ENCODE measurements at places on chromosomes 1 and 21. TPM values are rescaled to one million over a fixed set of nuclear protein-coding genes. Genes with fewer than 3 reads are reported as not detected.

GBP4 gene
- 22.2 TPM for total RNA-seq

SLAMF1 gene
- not detected for total RNA-seq

DNA sequence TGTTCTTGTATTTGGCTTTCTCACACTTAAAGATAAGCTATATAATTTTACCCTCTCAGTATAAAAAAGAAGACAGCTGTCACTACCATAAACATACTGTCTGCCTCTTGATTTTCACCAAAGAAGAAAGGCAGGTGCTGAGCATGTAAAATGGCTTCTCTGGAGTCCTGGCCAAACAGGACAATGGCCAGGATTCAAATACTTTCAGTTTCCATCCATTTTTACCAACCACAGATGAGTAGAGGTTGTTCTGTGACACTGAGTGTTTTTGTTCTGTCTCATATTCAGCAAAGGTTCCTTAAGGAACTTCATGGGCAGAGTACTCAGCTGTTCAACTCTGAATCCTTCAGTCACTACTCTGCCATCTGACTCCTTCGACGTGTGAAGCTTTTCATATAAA lies 29.4 kb upstream of the RAB3GAP2 start:
- DNase-seq, result no peak

DNA sequence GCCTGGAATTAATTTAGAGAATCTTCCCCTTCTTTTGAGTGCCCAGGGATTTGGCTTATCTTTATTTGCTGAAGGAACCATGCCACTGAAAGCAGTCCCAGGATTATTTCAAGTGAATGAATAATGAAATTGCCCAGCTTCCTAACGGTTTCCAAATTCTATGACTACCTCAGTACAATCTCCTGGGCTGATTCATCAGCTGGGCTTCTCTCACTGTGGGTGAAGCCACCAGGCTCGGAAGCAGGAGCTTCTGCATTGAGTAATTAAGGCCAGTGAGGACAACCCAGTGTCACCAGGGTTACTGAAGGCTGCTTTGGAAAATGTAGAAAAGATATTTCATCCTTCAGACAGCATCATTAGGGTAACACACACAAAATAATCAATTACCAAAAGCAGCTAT lies 169.8 kb downstream of the DAB1 start:
- peak; percentile 24 for DNase-seq

DNA sequence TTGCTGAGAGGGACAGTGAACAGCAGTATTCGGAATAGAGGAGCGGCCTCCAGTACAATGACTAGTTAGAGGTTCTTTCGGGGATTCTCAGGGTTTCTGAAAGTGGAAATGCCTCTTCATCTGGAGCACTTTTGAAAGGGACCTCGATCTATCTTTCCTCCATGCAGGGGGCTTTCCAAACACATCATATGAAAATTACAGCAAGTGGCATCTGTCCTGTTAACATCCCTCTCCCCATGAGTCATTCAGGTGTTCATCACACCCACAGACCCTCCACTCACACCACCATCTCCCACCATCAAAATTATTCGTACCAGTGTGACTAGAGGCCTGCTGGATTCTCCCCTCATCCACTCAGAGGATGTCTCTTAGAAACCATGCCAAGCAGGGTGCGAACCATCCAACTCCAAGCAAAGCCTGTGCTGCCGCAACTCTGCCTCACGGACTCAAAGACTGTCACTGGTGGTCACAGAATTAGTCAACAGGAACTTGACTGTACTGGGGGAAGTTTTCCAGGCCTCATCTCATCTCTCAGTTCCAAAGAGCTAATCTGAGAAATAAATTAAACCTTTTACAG lies 211.1 kb downstream of the MRPL39 start:
- no peak for DNase-seq

- DNase-seq, result no peak
These were observed 249.2 kb downstream of the TOMM20 start for GRCh38 chr1:234879147-234880080.
